ENCODE measurements at places on chromosomes 1 and 21. TPM values are rescaled to one million over a fixed set of nuclear protein-coding genes. Genes with fewer than 3 reads are reported as not detected.

Gene ZNF695
- total RNA-seq: 1.9 TPM

Gene METTL25B
- total RNA-seq: 8.9 TPM

Gene OR2L3
- total RNA-seq: not detected

Gene PGBD5
- total RNA-seq: 26.9 TPM

Gene TIE1
- 0.11 TPM for total RNA-seq

Gene PLXNA2
- 8.6 TPM for total RNA-seq

Gene SLC1A7
- 0.21 TPM for total RNA-seq

Gene FMOD
- total RNA-seq: 4.4 TPM

Gene S100A9
- not detected for total RNA-seq

Gene CD52
- total RNA-seq: not detected
